ENCODE measurements at places on chromosomes 7 and 10.

DNA sequence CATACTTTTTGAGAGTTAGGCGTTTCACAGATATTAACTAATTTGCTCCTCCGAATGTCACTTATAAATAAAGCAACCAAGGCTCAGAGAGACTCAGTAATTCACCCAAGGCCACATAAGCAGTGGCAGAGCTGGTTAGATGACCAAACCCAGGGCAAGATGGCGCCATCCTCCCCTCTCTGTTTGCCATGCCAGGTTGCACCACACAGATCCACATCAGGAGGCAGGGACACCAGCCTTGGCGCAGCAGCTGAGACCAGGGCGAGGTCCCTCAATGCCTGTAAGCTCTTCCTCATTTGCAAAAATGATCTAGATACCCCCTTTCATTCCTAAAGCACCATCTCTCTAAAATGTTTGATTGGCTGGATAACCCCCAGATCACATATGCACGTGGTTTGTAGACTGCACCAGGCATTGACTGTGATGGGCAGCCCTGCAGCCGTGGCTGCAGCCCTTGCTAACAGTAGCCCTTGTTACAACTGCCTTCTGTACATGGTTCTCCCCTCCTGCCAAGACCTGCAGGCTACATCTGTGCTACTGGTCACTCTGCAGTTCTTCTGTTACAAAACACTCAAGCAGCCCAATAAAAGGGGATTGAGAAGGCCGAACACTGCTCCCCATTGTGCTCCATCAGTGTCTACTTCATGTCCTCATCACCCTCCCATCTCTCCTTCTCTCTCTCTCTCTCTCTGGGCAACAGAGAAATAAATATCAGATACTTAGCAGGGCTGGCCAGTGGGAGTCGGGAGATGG is 298.6 kb downstream of the PRPF18 start:
- no peak for DNase-seq

GRCh38 chr10:89382757-89383156 is 4.9 kb downstream of the IFIT1B start:
- no peak for DNase-seq

DNA sequence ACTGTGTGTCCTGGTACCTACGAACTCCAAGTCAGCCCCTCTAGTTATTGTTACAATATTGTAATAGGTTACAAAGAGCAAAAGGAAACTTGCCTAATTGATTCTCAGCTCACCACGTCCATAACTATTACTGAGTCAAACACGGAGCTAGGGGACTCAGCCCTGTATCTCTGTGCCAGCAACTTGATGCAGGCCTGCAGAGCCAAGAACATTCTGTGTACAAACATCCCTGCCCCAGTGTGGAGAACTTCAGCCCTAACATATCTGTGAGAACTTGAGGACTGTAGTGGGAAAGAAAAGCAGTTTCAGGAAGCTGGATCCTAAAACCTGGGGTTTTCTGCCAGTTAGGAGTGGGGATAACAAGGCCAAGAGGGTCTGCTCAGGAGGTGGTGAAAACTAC is 114.9 kb upstream of the PRSS58 start:
- DNase-seq, result no peak

- no peak for DNase-seq
Observed at GRCh38 chr10:70448236-70448635, 6.8 kb upstream of the NODAL start.
